ENCODE measurements at places on chromosomes 13 and 19. TPM values are rescaled to one million over a fixed set of nuclear protein-coding genes. Genes with fewer than 3 reads are reported as not detected.

PEG3 gene
- total RNA-seq = not detected

C13orf42 gene
- total RNA-seq = not detected

ZNF43 gene
- total RNA-seq = 10.6 TPM

- peak; percentile 88 for DNase-seq
Measured at GRCh38 chr19:8526345-8527091, 12.6 kb upstream of the ZNF414 start.

DNA sequence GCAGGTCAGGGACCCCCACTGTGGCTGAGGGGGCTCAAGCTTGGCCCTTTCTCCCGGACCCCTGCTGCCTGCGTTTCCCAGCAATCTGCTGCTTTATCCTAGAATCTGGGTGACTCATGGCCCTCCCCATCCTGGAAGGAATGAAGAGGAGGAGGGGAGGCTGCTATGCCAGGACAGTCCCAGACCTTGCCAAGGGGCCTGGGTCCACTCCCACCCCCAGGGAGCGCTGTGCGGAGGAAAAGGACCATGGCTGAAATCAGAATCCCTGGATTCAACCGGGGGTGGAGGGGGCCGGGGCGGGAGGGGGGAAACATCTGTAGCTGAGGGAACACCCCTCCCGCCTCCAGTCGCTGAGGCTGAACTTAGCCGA, 20.5 kb downstream of the ZNF114 start:
- peak; percentile 57 for DNase-seq

- no peak for DNase-seq
Measured at GRCh38 chr19:33385956-33386355, 12.4 kb downstream of the CEBPG start.

GRCh38 chr13:98450539-98451111, 126.3 kb downstream of the STK24 start:
- no peak for DNase-seq

Data from IMR-90 (cell line).